ENCODE measurements at places on chromosomes 5 and 9.

- no peak for DNase-seq
These were observed 176.7 kb upstream of the PPP2R2B start for GRCh38 chr5:147055089-147055826.

DNA sequence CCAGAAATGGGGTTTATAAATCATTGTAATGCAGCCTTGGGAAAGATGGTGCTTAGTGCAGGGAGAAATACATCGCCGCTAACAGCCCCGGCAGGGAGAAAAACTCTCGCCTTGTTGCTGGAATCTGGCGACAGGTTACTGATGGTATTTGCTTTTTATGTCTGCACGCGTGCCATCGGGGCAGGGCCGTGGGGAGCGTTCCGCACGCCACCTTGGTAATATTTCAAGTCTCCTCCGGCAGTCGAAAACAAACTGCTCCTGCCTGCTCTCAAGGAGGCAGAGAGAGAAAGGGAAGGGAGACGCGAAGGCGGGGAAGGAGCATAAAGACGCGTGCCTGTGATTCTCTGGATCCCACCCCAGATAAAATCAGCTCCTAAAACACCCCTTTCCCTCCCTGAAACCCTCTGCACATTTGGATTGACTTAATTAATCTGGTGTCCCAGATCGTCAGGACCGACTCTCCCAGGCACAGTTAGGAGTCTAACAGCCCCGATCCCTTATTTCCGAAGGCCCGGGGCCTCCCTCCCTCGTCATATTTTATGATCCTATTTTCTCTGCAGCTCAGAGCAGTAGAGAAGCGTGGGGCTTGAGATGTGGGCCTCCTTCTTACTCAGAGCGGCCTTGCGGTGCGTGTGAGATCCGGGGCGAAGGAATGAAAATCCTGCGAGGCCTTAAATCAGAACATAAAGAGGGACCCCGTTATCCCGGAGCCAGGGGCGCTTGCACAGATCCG lies 47.7 kb downstream of the CFAP77 start:
- DNase-seq, result no peak

DNA sequence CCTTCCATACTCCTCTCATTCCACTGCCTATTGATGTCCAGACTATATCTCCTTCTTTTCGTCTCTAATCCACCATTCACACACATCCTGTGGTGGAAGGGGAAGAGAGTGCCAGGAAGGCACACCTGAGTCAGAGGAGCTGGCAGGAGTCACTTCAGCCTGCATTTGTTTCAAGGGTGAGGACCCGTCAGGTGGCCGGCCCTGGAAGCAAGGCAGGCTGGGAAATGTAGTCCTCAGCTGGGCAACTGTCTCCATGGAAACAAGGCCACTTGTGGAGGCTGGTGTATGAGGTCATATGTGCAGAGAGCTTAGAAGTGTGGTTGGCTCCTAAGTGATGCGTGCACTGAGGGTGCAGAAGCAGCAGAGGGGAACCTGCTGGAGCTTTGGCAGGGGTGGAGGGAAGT lies 278.4 kb downstream of the NSG2 start:
- DNase-seq, result peak; percentile 99

DNA sequence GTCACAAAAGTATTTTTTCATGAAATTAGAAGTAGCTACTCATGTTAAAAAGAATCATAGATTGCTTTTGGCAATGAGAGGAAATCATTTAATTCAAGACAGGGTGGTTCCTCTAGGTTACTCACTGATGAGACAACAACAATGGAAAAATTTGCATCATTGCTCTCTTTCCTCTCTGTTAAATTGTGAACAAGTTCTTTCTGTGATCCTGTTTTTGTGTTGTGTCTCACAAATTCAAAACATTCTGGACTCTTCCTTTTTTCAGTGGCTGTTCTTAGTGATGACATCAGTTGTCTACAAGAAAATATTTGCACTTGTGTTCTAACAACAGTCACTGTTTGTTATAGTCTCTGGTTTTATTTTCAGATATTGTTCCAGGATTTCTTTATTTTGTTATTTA lies 95.3 kb downstream of the XRCC4 start:
- no peak for DNase-seq

- DNase-seq, result no peak
These were observed 92.0 kb downstream of the SPOCK1 start for GRCh38 chr5:137407090-137407489.
